Activated CD4-positive, alpha-beta T cell treated with anti-CD3 and anti-CD28 coated beads, Interleukin-10, Interleukin-2, amounts not matched to agents 100 ng/mL and 50 ng/mL, durations not matched to agents 16 hours and 8 hours (primary cell): ENCODE measurements at places on chromosomes 6 and 20.

DNA sequence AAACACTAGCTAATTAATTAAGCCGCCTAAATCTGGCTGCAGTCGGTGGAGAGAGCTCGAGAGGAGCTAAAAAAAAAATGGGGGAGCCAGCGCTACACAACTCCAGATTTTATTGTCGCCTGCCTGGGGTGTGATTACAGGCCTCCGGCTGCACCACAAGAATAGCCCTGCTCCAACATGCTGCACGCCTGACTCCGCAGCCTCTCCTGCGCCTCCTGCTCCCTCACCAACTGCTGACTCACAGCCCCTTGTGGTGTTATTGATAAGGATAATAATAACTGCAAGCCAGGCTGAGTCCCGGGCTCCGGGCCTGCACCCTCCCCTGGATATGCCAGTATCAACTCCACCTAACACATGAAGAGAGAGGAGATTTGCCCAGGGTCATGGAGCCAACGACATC, 16.8 kb downstream of the SIRPA start:
- no peak for DNase-seq

- no peak for DNase-seq
Measured at GRCh38 chr6:143099647-143100046, 39.0 kb downstream of the AIG1 start.

GRCh38 chr6:167949121-167949684, 48.3 kb upstream of the KIF25 start:
- no peak for DNase-seq

DNA sequence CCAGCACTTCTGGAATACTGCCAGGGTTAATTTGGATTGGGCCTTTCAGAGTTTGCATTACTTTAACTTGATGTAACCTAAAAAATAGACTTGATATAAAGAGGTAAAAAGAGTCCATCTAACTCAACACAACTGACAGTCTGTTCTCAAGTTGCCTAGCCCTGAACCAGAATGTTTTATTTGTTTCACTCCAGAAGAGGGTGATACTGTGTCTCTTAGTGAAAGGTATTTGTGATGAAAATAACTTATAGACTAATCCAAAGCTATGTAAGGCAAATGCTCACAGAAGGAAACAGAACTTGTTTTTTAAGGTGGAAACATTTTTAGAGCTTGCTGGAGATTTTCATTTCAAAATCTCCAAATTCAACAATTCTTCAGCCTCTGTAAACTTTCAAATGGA, 469.1 kb upstream of the RUNX2 start:
- no peak for DNase-seq

DNA sequence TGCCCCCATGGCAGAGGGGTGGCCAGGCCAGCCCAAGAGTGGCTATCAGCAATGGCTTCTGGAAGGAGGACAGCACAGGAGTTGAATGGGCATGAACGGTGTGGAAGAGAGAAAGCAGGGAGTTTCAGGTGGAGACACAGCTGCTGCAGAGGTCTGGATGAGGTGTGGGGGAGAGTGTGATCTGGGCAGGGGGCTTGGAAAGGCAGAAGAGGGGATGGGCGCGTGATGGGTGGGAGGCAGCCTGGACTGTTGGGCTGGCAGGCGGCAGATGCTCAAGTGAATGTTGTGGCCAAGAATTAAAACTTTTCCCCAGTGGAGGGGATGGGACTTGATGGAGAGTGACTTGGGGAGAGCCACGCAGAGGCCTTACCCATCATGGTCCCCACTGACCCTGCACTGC, 46.5 kb downstream of the TOX2 start:
- DNase-seq = no peak

DNA sequence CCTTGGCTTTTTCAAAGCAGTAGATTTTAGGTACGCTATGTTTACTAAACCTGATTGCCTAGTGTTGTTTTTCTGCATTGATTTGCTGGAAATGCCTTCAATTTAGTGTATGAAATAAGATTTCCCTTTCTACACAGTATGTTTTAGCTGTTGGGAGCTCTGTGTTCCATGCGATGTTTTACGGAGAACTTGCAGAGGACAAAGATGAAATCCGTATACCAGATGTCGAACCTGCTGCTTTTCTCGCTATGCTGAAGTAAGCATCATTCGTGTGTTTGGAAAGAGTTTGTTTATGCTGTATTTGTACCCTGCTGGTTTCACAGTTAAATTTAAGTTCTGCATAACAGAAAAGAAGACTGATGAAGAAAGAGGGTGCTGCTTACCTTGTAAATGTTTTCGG, 1.9 kb downstream of the BTBD3 start:
- no peak for DNase-seq

GRCh38 chr6:168408504-168409136, 32.4 kb upstream of the SMOC2 start:
- no peak for DNase-seq

- DNase-seq = no peak
Measured at GRCh38 chr6:76843054-76843822, 620.1 kb downstream of the HTR1B start.

GRCh38 chr6:129273161-129273560, 390.2 kb downstream of the LAMA2 start:
- DNase-seq = no peak

DNA sequence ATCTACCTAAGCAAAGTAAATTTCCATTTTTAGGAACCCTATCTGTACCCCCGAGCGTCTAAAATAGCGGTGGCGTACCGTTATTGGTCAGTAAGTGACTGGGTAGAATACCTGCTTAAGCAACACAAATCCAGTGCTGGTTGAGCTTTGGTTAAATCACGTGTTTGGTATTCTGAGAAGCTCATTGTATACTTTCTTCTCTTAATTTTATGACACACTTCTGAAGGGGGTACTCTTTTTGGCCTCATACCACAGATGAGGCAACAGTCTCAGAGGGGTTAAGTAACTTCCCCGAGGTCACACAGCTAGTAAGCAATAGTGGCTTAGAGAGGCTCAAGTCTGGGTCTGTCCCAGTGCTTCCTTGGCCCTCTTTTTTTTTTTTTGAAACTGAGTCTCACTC, 151.2 kb downstream of the TFAP2C start:
- no peak for DNase-seq

DNA sequence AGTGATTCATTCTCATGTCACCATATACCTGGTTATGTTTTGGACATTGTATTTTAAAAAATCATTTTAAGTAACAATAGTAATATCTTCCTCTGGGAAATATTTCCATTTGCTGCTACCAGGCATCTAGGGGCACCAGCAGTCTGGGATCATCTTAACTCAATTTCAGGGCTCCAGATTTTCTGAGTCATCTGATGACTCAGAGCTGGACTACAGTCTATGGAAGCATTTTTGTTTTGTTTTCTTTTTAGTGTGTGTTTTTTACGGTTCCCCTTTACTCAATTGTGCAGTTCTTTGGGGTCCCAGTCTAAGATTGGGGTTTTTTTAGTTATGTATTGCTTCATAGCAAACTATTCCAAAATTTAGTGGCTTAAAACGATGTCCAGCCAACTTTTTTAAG, 5.7 kb upstream of the FKBP5 start:
- DNase-seq = peak; percentile 36

- peak; percentile 28 for DNase-seq
Measured at GRCh38 chr6:130697271-130697994, 129.8 kb upstream of the SMLR1 start.

- no peak for DNase-seq
Measured at GRCh38 chr6:70099732-70100131, 203.2 kb downstream of the COL9A1 start.

DNA sequence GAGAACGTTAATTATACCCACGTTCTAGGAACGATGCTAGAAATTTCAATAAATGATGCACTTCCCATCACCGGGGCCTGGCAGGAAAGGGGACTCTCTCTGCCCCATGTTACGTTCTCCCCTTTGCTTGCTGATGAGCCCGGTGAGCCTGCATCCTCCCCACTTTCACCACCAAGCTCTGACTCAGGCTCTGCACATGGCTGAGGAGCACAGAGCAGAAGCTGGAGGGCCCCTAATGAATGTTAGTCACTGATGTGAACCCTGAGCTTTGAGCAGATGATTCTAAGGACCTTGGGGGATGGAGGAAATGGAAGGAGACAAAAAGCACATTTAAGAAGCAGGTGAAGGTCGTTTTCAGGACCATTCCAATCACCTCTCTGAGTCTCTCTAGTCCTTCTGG, 468.2 kb upstream of the ARID1B start:
- no peak for DNase-seq

DNA sequence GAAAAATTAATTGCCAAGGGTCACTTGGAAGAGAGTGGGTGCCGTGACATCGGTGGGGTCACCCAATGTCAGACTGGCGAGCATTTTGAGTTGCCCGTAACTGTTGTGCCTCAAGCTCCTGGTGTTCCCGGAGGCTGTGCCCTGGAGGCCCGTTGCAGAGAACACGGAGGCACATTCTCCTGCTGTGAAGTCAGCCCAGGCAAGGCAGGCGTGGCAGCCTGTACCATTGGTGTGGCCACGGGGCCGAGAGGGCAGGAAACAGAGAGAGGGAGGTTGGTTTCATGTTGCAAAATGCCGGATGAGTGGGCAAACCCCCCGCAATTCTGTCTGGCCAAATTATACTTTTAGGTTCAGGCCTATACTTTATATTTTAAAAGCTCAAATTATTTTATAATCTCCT, 81.2 kb downstream of the THBS2 start:
- DNase-seq = no peak

DNA sequence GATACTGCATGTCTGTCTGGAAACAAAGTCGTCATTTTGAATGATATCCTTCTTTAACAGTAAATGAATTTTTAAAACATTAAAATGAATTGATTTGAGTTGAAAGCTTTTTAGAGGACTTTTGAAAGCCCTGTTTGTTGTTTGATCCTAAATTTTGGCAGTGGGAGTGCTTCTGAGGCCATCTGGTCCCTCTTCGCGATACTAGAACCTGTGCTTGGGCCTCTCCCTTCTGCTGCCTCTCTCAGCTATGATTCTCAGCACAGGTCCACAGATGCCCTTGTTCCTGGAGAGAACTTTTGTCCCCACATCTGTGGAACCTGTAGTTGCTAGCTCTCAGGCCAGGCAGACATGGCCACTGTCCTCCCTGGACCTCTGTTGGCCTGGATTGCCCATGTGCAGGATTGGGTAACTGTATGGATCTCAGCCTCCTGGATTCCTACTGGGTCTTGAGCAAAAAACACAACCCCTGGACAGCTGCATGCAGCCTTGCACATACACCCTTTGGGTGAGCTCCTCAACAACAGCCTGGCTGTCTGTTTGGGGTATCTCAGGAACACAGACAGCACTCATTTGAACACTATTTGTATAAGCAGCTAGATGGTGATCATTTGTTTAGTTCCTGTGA, 21.9 kb downstream of the UST start:
- DNase-seq = no peak

GRCh38 chr6:34816635-34817301, 24.9 kb downstream of the BLTP3A start:
- DNase-seq = no peak

- DNase-seq = peak; percentile 73
Measured at GRCh38 chr6:159969921-159970320, 1.0 kb downstream of the IGF2R start.

DNA sequence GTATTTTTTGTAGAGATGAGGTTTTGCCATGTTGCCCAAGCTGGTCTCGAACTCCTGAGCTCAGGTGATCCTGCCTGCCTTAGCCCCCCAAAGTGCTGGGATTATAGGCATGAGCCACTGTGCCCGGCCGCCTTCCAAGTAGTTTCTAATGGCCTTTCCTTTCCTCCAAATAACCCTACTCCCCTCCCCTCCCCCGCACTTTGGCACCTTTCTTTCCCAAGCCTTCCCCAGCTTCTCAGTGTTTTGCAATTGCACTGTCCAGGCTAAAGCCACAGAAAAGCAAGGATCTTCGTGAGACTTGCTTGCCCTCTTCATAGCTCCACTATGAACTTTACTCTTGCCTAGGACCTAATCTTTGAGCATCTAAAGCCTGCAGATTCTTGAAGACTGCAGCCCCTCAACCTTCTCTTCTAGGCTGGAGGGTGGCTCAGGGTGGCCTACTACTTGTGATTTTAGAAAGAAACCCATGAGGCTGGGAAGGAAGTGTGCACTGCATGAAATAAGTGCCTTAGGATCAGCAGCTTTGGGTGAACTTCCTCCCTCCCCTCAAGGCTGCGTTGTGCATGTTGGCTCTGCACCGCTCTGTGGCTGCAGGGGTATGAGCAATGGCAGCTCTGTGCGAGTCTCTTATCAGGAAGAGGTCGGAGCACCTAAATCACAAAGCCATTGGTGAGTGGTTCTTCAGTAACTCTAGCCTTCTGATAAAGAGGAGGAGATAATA, 152.4 kb upstream of the SNX9 start:
- no peak for DNase-seq

DNA sequence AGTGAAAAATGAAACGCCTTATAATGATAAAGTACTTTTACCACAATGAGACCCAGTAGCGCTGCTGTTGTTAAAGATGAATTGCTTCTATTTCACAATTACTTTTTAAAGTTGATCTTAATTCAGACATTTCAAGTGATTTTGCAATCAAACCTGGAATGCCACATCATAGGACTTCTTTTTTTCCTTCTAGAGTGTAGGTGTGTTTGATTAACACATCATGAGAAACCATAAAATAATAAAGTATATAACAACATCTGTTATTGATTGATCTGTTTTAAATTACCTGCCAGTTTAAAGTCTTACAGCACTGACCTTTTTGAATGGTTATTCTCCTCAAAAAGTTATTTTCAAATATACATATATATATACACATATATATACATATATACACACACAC, 38.6 kb downstream of the HEBP2 start:
- DNase-seq = no peak

- DNase-seq = no peak
Measured at GRCh38 chr6:139659711-139660110, 285.3 kb upstream of the CITED2 start.

- DNase-seq = no peak
Measured at GRCh38 chr6:6635291-6635690, 46.8 kb downstream of the LY86 start.

- no peak for DNase-seq
Measured at GRCh38 chr6:1724124-1724523, 114.4 kb downstream of the FOXC1 start.
